ENCODE measurements at places on chromosomes 5 and 9. TPM values are rescaled to one million over a fixed set of nuclear protein-coding genes. Genes with fewer than 3 reads are reported as not detected.
A peak's percentile ranks its signal among the peaks of the same experiment; 100 is the strongest.

SLC38A9 gene
- total RNA-seq, result 25.6 TPM

PCDHB16 gene
- total RNA-seq, result 3.1 TPM

TPPP gene
- 9.6 TPM for total RNA-seq

SPEF2 gene
- total RNA-seq, result 7.5 TPM

PTGES gene
- 3.2 TPM for total RNA-seq

WNK2 gene
- 1.6 TPM for total RNA-seq

ANKDD1B gene
- total RNA-seq, result 3.3 TPM

ABO gene
- 7.9 TPM for total RNA-seq

C5orf24 gene
- 64.4 TPM for total RNA-seq

EDIL3 gene
- 20.6 TPM for total RNA-seq

DNA sequence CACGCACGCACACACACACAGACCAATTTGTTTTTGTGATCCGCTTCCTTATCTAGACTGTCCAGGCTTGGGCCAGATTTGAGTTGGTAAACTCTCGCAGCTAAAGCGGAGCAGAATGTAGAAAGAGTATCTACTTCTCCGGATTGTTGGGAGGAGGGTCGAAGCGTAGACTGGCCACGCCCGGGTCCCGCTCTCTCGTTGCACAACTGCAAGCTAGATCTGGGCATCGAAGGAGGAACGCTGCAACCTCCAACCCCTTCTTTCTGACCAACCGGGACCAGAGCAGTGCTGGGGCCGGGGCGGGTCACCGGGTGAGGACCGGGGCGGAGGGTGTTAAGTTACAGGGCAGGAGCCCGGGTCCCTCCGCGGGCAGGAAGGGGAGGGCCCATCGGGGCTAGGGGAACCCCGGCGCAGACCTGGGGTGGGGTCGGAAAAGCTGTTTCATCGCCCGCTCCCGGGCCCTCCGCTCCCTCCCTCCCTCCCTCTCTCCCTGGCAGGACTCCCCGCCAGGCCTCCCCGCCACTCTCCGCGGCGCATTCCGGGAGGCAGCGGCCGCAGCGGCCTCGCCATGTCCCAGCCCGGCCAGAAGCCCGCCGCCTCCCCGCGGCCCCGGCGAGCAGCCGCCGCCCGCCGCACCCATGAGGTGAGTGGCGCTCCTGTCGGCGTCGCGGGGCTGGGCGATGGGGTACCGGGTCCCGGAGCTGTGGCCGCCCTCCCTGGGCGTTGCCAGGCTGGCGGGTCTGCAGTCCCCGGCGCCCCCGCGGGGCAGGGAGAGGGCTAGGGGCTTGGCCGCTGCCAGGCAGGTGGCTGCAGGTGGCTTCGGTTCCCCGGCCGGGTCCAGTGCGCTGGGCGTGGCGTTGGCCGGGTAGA is at the start of gene CAST:
Gene CAST, plus strand, starts transcription at position 522 of the 870 bp plus-strand sequence. Its CDS starts 47 bp downstream, at position 569.
- peaks cover 39% of the 10 kb centered on the region for H3K4me1 ChIP-seq
- H3K27me3 ChIP-seq, result no peaks in the 10 kb centered on the region
- peak; percentile 96 for DNase-seq
- no peaks in the 10 kb centered on the region for H3K36me3 ChIP-seq
- H3K4me3 ChIP-seq, result peak within 1 kb of the TSS; percentile 89
- peak within 1 kb of the TSS; percentile 97 for H3K27ac ChIP-seq

- no peaks in the 10 kb centered on the region for H3K27me3 ChIP-seq
- DNase-seq, result peak; percentile 51
Measured at GRCh38 chr5:179279347-179280094, 65.7 kb downstream of the ADAMTS2 start.

GRCh38 chr5:103847060-103847459 is 284.5 kb upstream of the NUDT12 start:
- no peaks in the 10 kb centered on the region for H3K4me1 ChIP-seq
- no peak for DNase-seq
- no peaks in the 10 kb centered on the region for H3K27me3 ChIP-seq

GRCh38 chr5:142057697-142058056 is 44.9 kb upstream of the GNPDA1 start:
- no peaks in the 10 kb centered on the region for H3K27me3 ChIP-seq
- no peaks in the 10 kb centered on the region for H3K36me3 ChIP-seq
- H3K4me1 ChIP-seq, result peaks cover 16% of the 10 kb centered on the region
- DNase-seq, result no peak
- H3K27ac ChIP-seq, result no peak overlapping the region

DNA sequence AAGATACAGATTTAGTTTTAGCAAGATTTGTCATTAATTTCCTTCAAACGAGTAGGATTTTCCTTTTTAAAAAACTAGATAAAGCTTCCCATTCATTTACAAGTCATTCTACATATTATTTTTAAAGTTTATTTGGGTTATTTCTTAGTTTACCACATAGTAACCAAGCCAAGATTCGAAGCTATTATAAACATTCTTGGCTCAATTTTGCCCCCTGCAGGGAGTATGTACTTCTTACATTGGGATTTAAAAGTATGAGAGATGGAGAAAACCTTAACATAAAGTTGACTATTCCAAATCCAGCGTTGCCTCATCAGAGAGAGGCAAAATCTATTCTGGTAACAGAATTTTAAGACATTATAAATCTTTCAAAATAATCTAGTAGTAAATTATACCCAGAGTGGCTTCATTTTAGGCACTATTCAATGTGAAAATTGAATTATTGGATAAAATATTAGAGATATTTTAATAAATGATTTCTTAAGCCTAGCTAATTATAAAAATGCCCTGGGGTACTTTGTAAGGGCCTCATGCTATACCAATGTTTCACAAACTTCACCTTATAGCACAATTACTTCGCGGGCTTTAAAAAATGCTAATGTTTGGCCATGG is 39.1 kb downstream of the FBN2 start:
- H3K36me3 ChIP-seq, result no peaks in the 10 kb centered on the region
- peak; percentile 50 for DNase-seq
- no peak overlapping the region for H3K4me3 ChIP-seq
- H3K4me1 ChIP-seq, result no peaks in the 10 kb centered on the region

GRCh38 chr5:38093855-38094254 is 164.5 kb upstream of the EGFLAM start:
- H3K27ac ChIP-seq, result no peak overlapping the region
- no peaks in the 10 kb centered on the region for H3K27me3 ChIP-seq
- H3K4me3 ChIP-seq, result no peak overlapping the region
- no peaks in the 10 kb centered on the region for H3K36me3 ChIP-seq

- no peaks in the 10 kb centered on the region for H3K36me3 ChIP-seq
- no peaks in the 10 kb centered on the region for H3K4me1 ChIP-seq
- DNase-seq, result no peak
- H3K27ac ChIP-seq, result no peak overlapping the region
- H3K27me3 ChIP-seq, result no peaks in the 10 kb centered on the region
Measured at GRCh38 chr5:126004636-126005035, 418.6 kb upstream of the GRAMD2B start.

DNA sequence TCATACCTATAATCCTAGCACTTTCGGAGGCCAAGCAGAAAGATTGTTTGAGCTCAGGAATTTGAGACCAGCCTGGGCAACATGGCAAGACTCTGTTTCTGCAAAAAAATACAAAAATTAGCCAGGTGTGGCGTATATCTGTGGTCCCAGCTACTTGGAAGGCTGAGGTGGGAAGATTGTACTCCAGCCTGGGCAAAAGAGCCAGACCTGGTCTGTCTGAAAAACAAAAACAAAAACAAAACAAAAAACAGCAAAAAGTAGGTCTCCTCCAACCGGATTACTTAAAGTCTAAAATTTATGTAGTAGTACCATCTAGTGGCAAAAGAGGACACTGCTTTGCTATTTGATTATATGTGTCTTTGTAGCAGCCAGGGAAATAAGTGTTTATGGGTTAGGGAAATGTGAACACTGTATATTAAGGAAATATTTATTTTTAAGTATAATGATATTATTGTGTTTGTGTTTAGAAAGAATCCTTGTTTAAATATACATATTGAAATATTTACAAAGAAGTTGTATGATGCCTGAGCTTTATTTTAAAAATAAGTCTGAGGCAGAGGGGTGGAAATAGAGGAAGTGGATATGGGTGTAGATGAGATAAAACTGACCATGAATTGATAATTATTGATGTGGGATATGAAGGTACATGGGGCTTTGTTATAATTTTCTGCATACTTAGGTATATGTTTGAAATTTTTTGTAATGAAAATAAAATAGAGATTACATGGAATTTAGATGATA is 20.0 kb downstream of the APC start:
- H3K4me3 ChIP-seq, result no peak overlapping the region
- H3K36me3 ChIP-seq, result peaks cover 26% of the 10 kb centered on the region
- no peaks in the 10 kb centered on the region for H3K4me1 ChIP-seq
- no peaks in the 10 kb centered on the region for H3K27me3 ChIP-seq
- DNase-seq, result peak; percentile 68
- H3K27ac ChIP-seq, result no peak overlapping the region

DNA sequence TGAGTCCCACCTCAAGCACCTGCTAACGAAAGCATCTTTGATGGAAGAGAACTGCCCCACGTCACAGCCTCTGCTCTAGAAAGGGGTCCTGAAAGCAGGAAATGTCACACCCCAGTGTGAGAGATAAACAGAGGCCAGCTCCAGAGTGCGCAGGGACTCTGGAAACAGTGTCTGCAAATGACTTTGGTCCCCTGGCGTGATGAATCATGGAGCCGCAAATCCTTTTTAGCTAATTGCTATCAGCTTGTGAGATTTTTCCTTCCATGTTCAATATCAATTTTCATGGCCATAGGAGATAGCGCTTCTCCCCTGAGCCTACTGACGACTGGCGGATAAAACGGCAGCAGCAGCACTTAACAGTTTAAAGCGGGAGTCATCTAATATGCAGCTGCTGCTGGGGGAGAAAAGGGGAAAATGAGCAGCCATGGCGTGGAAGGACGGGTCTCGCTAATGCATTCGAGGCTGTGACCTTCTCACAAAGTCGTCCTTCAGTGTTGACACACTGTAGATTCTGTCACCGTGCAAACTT is 209.6 kb upstream of the IRX1 start:
- no peaks in the 10 kb centered on the region for H3K4me1 ChIP-seq
- H3K27ac ChIP-seq, result no peak overlapping the region
- H3K27me3 ChIP-seq, result no peaks in the 10 kb centered on the region
- H3K4me3 ChIP-seq, result no peak overlapping the region

DNA sequence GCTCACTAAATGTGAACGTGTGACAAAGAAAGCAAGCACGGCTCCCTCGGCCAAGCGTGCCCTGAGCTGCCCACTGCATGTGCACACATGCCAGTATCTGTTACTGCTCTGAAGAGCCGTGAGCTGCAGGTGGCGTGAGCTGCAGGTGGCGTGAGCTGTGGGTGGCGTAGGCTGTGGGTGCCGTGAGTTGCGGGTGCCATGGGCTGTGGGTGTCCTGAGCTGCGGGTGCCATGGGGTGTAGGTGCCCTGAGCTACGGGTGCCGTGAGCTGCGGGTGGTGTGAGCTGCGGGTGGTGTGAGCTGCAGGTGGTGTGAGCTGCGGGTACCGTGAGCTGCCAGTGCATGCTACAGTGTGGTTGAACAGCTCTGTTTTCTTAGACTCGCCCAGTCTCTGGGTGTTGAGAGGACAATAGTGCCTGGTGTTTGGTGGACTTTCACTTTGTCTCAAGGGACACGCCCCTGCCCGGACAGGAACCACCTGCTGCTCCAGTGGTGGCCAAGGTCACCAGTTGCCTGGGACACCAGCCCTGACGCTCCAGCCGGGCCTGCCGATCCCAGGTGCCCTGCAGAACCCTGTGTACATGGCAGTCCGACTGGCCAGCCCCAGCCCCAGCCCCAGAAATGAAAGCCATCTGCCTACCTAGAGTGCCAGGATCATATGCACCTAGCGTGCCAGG is 6.7 kb downstream of the CCDC187 start:
- H3K27ac ChIP-seq, result no peak overlapping the region

DNA sequence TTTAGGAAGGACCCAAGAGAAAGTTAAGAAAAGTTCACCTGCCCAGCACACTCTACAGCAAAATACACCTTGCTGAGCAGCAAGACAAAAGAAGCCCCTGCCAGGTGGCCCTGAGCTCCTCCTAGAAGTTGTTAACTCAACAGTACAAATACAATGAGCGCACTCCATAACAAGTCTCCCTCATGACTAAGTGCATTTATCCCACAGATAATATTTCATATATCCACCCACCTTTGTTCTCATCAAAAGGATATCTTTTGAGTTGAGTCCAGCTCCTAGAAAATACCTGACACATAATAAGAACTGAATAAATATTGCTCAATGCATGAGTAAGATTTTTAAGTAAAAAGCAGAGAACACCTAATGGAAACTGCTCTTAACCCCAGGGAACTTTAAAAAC is 73.3 kb downstream of the ABCA1 start:
- no peak overlapping the region for H3K4me3 ChIP-seq
- peaks cover 29% of the 10 kb centered on the region for H3K4me1 ChIP-seq
- H3K36me3 ChIP-seq, result no peaks in the 10 kb centered on the region
- no peaks in the 10 kb centered on the region for H3K27me3 ChIP-seq
- DNase-seq, result no peak

GRCh38 chr9:104863180-104863883 is 64.6 kb downstream of the ABCA1 start:
- peaks cover 6% of the 10 kb centered on the region for H3K36me3 ChIP-seq
- H3K27me3 ChIP-seq, result no peaks in the 10 kb centered on the region
- no peak overlapping the region for H3K4me3 ChIP-seq
- H3K27ac ChIP-seq, result no peak overlapping the region

DNA sequence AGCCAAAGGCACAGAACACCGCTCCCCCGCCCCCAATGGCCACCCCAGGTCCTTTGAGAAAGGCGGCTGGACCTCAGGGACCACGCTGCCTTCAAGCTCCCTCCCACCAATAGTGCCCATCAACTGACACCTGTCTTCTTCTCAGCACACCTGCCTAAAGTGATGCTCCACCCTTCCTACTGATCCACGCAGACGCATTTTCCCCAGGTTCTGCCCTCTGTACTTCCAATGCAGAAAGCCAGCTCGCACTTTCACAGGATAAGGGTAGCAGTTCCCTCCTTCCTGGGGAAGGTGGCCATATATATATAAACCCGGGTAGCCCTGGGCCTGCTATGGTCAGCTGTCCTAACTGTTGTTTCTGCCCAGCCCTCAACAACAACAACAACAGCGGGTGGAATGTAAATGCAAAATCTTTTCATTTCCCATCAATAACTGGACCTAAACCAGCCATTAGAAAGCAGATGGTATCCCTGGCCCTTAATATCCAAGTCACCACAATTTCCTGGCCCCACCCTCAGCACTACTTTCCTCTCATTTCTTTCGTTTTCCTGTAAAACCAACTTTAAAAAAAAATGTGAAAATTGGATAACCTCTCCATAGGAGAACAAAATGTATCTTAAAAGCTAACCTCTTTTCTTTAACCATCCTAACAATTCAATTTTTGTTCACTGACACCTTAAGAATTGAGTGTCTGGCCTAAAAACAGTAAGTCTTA is 1.7 kb downstream of the GOLM1 start:
- H3K4me1 ChIP-seq, result peaks cover 15% of the 10 kb centered on the region
- H3K27ac ChIP-seq, result no peak overlapping the region
- no peaks in the 10 kb centered on the region for H3K36me3 ChIP-seq
- H3K27me3 ChIP-seq, result peaks cover 52% of the 10 kb centered on the region

DNA sequence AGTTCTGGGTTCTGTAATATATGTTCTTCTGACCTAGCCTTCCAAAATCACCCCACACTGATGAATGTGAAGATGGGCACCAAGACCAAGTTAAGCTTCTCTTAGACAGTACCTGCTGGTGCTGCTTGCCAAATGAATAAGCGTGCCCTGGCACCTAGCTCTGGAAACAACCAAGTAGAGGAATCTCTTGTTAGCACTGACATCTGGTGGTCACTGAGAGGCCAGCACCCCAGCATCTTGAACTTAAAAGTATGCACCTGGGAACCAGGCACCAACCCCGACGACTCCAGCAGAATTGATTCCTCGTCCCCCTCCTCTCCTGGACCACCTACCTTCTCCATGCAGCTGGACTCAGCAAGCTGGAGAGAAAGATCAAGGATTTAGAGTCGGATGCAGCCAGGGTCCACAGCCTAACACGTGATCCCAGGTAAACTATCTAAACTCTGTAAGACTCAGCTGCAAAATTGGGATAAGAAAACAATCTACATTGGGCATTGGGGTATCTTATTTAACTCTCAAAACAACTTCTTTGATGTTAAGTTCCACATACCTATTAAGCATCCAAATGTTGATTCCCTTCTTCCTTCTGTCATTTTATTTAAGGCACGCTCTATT is 89.8 kb downstream of the SLC1A3 start:
- H3K27ac ChIP-seq, result no peak overlapping the region
- peaks cover 17% of the 10 kb centered on the region for H3K27me3 ChIP-seq
- H3K4me1 ChIP-seq, result peaks cover 26% of the 10 kb centered on the region
